ENCODE measurements at places on chromosomes 13 and 19.

- DNase-seq = peak; percentile 11
Measured at GRCh38 chr13:23377983-23378632, 55.4 kb downstream of the SACS start.

GRCh38 chr13:42168496-42168895 lies 103.5 kb upstream of the AKAP11 start:
- no peak for DNase-seq

DNA sequence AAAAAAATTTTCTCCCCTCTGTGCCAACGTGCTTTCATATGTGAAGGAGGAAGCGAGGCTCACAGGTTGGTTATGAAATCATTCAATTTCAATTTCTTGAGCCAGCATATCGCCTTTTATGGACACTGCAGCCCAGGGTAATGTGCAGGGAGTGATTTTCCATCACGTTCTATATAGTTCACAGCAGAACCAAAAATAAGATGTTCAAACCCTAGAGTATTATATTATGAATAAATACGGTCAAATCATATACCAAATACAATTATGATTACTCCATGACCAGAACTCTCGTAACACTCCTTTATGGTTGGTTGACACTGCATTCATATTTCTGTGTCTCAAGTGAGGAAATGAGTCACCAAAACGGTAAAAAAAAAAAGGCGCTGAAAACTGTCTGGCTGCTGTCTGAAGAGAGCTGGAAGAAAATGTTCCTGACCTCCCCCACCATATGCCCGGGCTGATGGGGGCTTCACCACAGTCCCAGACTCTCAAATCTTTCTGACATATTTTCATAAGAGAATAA lies 75.8 kb upstream of the UBAC2 start:
- DNase-seq = no peak

DNA sequence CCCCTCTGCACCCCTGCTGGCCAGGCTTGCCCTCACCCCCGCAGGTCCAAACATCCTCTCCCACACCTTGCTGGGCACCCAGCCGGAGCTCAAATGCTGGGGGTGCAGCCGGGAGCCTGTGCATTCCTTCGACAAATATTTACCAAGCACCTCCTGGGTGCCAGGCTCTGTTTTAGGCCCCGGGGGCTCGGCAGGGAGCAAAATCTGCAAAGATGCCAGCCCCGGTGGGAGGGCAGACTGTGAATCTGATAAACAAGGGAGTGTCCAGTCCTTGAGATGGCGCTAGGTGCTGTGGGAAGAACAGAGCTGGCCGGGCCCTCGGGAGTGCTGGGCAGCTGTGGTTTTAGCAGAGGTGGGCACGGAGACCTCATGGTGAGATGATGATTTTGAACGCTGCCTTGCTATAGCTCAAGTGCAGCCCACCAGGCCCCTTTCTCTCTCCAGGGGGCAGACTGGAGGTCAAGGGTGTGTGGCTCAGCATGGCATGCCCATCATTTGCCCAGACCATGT lies 10.6 kb downstream of the NFIX start:
- DNase-seq = no peak

DNA sequence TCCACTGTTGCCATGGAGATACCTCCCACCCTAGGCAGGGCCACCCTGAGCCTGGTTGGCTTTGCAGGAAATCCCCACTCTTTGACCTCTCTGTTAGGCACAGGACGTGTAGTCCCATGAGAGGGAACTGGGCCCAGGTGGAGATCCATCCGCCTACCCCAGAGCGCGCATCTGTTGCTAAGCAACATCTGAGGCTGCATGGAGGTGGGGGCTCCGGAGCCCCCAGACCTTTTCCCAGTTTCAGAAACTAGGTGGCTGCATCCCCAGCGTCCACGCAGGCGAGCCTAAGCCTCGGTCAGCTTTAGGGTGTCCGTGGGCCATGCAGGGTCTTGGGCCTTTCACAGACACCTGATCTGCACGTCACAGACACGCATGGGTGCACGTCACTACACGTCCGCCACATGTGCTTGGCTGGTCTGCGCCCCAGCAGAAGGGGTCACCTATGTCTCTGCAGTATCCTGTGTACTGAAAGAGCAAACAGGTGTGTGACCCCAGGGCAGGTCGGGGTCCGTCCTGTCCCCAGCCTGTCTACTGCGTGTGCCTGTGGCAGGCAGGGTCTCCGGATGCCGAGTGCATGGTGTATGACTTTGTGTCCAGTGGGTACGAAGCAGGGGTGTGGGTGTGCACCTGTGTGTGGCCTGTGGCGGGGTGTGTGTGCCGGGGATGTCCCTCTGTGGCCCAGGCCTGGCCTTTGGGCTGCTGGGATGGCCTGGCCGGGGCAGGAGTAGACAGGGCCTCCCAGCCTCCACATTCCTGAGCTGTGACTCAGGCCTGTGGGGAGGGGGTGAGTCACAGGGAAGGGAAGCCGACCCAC lies 4.1 kb upstream of the CIRBP start:
- no peak for DNase-seq

DNA sequence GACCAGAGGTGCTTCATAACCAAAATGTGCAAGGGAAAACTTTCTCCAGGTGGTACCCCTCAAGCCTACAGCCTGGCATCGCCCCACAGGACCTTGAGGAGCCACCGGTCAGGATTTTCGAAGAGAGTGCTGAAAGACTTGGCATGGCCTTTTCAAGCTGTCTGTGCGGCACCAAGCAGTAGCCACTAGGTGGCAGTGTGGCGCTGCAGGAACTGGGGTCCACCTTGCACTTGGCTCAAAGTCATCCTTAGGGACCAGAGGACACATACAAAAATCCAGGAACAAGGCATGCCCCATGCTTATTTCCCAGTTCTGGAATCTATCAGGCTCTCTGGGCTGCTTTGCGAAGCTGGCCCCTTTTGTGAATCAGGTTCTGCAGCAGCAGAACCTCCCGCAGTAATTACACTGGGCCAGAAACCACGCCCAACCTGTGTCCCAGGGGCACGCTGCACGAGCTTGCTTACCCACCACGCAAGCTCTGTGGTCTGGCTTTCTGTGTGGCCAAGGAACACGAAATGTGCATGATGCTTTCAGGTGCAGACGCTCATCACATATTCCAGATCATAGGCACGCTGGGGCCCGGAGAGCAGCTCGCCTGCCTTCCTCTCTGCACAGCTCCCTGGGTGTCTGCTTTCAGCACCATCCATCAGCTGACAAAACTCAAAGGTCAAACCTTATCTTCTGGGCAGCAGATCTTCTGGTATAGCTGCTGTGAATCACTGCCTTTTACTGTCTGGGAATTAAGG lies 87.2 kb downstream of the SLC7A1 start:
- DNase-seq = peak; percentile 70

Data from stimulated activated CD8-positive, alpha-beta memory T cell treated with anti-CD3 and anti-CD28 coated beads, Interleukin-7, amount 100 ng/mL, for 1 hour (primary cell).